ENCODE measurements at places on chromosomes 7 and 10.

- no peak for DNase-seq
These were observed 1019.7 kb upstream of the LRRN3 start for GRCh38 chr7:110071192-110071591.

DNA sequence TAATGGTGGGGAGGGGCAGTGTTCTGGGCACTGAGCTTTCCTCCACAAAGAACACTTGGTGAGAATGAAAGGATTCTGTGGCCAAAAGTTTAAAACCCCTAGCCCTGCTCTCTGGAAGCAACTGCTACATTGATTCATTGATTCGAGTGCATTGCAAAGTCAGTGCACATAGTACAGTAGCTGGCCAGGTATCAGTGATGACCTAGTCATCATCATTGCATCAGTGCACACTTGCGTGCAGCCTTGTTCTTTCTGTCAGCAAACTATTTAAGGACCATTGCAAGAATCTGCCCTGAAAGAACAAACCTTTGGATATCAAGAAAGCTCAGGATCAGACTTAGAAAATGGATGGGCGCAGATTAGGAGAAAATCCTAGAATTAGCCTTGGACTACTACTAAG lies 47.4 kb downstream of the CUL1 start:
- no peak for DNase-seq

- no peak for DNase-seq
These were observed 57.7 kb downstream of the STEAP1B start for GRCh38 chr7:22442187-22442881.

DNA sequence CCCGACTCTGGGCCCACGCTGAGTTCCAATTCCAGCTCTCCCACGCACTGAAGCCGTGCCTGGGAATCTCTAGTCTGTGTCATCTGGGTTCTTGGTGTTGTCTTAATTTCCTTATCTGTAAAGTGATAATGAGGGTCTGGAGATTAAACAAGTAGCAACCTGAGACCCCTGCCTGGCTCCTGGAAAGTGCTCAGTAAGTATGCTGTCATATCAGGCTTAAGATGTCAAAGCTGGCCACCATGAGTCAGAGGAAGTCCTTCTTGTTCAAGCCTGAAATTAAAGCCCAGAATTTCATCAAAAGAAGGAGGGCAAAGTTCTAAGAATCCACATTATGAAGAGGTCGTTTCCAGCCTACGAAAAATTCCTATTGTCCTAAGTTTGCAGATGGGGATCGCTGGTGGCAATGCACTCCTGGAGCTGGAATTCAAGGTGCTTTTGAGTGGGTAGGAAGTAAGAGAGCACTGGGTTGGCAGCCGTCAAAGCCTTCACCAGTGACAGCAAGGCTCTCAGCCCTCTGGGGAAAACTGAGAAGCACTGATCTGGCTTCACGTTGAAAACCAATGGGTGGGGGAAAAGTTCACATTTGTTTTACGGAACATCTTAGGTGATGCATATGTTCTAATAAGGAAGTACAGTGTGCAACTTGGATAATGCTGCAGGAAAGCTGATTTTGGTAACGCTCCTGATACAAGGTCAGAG lies 50.3 kb upstream of the NCAPG2 start:
- no peak for DNase-seq

DNA sequence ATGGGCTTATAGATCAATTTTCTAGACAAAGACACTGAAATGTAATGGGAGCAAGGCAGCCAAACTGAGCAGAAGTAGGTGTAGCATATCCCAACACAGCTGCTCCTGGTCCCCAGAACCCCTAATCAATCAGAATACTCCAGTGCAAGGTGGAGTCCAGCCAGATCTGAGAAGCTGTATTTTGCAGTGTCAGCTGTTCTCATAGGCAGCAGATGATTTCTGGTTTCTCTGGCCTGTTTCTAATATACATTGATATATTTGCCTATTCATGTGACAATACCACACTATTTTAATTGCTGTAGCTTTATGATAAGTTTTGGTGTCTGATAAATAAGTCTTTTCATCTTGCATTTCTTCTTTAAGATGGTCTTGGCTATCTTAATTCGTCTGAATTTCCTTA lies 117.4 kb upstream of the STARD3NL start:
- no peak for DNase-seq

GRCh38 chr7:19958309-19958896 lies 185.0 kb upstream of the TMEM196 start:
- DNase-seq, result peak; percentile 17

GRCh38 chr7:79806161-79806734 lies 328.4 kb upstream of the GNAI1 start:
- DNase-seq, result no peak
